Activated naive CD8-positive, alpha-beta T cell treated with anti-CD3 and anti-CD28 coated beads for 36 hours (primary cell): ENCODE measurements at places on chromosomes 6 and 20.

- DNase-seq, result no peak
These were observed 24.9 kb downstream of the ARHGAP18 start for GRCh38 chr6:129684903-129685661.

DNA sequence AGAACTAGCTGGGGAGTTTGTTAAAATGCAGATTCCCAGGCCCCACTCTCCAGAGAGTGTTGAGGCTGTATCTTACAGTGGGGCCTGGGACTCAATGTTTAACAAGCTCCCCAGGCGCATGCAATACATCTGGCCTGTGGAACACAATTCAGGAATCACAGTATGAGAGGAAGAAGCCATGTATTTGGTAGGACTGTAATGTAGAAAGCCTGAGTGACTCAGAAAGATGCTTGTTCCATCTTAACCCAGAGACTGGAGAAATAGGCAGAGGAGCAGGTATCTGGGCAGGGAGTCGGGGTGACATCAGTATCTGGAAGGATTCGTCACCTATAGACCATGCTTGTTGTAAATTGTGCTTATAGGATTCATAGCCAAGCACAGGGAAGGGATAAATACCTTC is 90.5 kb downstream of the UNC5CL start:
- no peak for DNase-seq

DNA sequence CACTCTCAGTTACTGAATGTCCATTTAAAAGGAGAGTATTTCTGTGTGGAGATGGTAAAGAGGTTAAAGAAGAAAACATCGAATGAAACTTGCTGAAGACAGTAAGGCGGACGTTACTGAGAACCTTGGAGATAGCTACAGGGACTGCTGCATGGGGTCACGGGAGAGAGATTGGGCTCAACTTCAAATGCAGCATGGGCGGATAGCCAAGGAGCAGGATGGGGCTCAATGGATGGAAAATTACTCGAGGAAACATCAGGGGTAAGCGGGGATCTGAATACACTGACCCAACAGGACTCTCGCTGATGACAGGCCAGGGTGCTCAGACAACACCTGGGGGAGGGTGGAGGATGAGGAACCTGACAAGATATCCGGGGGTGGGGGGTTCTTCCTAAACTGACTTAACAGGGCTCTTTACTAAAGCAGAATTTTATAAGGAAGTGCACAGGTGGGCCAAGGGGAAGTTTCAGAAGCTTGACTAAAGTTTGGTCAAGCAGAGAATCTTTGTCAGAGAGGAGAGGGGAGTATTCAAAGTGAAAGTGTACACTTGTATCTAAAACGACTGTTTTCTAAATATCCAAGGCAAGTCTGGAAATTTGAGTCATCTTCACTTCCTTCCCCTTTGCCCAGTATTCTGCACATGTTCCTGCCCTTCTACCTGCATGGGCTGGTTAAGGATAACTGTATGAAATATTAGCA is 22.8 kb downstream of the ECT2L start:
- DNase-seq, result peak; percentile 12

GRCh38 chr20:4763723-4764510 is 42.2 kb downstream of the PRND start:
- DNase-seq, result no peak

- no peak for DNase-seq
These were observed 259.6 kb downstream of the BCKDHB start for GRCh38 chr6:80366051-80366450.
